NCI-H2171 (cell line): ENCODE measurements at places on chromosomes 2 and 18.

DNA sequence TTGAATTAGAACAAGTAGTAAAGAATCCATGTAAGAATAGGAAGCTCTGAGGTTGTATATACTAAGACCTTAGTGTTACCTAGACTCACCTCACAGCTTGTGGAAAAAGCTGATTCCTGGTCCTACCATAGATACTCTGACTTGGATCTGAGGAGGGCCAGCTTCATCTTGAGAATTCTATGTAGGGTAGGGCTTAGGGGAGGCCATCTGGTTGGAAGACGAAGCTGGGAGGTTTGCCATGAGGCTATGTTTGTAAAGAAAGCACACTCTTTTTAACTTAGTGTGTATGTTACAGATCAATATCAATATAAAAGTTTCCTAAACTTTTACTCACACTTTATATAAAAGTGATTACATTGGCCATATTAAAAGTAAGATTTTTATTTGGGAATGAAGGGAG is 77.1 kb upstream of the GALNT5 start:
- DNase-seq, result no peak

- peak; percentile 5 for DNase-seq
Observed at GRCh38 chr2:28155627-28156026, 237.0 kb upstream of the FOSL2 start.

DNA sequence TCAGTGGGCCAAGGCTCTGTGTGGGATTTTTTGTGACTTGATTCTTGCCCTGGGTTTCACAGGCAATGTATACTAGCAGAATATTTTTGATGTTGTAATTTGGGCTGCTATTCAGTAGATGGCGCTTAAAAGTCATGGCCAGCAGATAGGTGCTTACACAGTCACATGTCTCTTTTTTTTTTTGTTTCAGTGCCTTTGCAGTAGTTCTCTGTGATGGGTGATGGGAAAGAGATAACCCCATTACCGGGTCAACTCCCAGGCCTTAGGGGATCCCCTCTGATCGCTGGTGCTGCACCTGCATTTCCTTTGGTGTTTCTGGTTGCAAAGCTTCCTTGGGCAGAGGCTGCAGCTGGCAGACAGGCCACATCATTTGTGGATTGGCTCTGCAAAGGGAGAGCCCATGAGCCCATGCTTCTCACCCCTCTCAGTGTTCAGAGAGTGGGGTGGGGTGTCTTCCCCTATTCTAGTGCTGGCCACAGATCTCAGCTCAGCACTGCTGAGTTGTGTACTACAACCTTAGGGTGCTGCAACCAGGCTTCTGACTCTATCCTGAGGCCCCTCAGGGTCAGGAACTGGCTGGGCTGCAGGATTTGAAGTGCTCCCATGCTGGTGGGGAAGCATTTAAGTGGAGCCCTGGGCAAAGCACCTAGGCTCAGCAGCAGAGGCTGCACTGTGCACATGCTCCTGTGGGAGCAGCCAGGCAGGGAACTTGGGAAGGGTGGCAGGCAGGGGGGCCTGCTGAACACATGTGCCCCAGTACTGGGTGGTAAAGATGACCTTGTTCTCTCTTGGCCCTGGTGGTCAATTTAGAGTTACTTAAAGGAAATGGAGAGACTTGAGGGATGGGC is 219.8 kb upstream of the SPHKAP start:
- DNase-seq, result no peak

- DNase-seq, result no peak
Observed at GRCh38 chr2:69956475-69956979, 4.9 kb downstream of the ASPRV1 start.

- no peak for DNase-seq
Observed at GRCh38 chr18:76395609-76396008, 99.4 kb downstream of the ZNF516 start.

- DNase-seq, result peak; percentile 92
Observed at GRCh38 chr18:55322178-55322735, 265.7 kb downstream of the TCF4 start.

- no peak for DNase-seq
Observed at GRCh38 chr2:196836440-196836839, 27.3 kb upstream of the C2orf66 start.

GRCh38 chr2:57890464-57890863 is 156.1 kb upstream of the VRK2 start:
- DNase-seq, result no peak

GRCh38 chr2:143162123-143162837 is 33.1 kb downstream of the ARHGAP15 start:
- DNase-seq, result peak; percentile 61

GRCh38 chr18:72368308-72368707 is 175.8 kb downstream of the CBLN2 start:
- no peak for DNase-seq

DNA sequence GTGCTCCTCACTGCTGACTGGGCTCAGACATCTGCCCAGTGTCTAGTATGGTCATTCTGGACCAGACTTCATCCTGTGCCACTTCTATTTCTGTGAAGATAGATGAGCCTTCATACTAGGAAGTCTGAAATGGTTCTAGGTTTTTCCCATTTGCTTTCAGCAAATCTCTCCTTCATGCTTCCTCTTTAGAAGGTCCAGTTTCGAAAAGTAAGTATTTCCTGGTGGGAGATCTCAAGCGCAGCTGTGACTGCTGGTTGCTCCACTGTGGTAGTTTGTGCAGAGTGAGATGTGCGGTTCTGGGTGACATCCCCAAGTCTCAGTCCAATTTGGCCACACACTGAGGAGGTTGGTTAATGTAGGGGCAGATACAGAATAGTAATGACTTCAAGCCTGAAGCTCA is 14.4 kb downstream of the IL36B start:
- no peak for DNase-seq

- DNase-seq, result peak; percentile 94
Observed at GRCh38 chr2:170530284-170530745, 184.8 kb upstream of the SP5 start.

DNA sequence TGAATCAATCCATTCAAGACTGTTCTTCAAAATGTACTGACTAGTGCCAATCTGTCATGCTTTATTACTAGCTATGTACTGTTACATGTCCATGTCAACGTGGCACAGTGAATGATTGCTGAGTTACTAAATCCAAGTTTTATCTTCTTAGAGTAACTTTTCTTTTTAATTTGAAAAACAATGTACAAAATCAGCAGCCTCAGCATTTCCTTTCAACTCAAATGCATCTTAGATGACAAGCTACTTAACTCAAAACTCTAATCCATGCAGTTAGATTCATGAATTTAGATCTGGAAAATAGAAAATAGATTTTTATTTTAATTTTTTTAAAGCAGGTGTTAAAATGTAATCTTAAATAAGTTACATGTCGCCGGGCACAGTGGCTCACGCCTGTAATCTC is 174.2 kb downstream of the CAPN13 start:
- no peak for DNase-seq

DNA sequence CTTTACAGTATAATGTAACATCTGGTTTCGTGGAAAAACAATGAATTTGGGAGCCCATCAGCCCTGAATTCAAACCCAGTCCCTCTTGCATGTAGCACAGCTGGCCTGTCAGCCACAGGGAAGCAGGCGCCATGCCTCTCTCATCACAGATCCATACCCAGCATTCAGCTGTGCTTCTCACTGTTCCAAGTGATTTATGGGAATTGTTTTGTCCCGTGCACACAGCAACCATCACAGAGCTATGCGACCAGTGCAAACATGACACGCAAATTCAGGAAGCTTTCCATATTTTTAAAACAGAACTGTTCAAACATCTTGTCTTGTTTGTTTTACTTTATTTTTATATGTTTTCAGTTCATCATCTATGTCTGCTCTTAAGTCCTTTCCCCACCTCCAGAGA is 496.1 kb downstream of the EIPR1 start:
- no peak for DNase-seq

GRCh38 chr2:161312996-161313395 is 4.8 kb downstream of the PSMD14 start:
- DNase-seq, result no peak

DNA sequence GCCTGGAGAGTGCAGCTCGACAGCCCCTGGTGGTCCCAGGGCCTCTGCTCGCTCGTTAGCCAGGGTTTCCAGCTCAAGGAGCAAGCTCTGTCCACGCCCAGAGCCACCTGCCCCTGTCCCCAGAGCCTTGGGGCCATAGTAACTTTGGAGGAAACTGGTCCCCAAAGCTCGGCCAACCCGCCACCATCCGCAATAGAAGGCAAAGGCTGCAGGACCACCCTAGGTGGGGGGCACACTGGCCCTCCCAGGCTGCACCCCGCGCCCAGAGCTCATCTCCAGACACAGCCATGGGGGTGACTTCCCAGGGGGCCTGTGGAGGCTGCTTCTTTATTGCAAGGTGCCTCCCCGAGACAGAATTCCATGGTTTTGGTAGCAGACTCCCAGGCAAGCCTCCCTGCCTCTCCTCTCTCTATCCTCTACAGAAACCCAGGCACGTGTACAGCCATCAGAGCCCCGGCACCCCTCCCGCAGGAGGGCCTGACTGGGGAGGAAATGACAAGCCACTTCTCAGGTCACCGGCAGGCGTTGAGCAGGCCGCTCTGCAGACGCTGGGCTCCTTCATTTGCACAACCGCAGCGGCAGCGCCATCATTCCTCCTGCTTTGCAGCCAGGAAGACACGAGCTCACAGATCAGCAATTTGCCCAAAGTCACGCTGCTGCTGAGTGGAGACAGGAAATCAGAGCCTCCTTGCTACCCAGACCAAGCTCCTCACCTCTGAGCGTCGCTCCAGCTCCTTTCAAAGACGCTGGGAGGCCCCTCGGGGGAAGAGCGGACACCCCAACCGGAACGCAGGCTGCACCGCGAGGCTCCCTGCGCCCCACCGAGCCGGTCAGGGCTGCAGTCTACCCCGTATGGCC is 80.2 kb downstream of the NDUFA10 start:
- DNase-seq, result no peak

DNA sequence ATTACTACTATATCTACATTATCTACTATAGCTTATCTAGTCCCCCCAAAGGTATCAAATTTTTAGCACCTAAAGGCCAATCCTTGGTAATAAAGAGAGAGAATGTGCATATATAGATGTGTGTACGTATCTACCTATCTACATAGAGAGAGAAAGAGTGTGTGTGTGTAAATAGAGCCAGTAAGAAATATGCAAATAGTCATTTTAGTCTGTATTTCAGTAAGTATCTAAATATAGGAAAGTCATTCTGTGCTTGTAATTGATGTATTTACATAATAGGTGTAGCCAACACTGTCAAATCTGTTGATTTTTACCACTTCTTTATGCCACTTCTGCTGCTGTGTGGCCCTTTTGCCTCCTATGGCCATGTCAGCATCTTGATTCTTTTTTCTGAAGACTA is 284.5 kb upstream of the TFPI start:
- no peak for DNase-seq

GRCh38 chr18:56165601-56166355 is 472.6 kb downstream of the TXNL1 start:
- no peak for DNase-seq

- DNase-seq, result no peak
Observed at GRCh38 chr2:103153580-103154284, 391.9 kb downstream of the TMEM182 start.

GRCh38 chr2:182816866-182817265 is 49.6 kb downstream of the FRZB start:
- DNase-seq, result no peak

- DNase-seq, result no peak
Observed at GRCh38 chr2:3634596-3635121, 23.3 kb upstream of the ALLC start.

- no peak for DNase-seq
Observed at GRCh38 chr2:48467637-48468036, 62.3 kb upstream of the STON1 start.

DNA sequence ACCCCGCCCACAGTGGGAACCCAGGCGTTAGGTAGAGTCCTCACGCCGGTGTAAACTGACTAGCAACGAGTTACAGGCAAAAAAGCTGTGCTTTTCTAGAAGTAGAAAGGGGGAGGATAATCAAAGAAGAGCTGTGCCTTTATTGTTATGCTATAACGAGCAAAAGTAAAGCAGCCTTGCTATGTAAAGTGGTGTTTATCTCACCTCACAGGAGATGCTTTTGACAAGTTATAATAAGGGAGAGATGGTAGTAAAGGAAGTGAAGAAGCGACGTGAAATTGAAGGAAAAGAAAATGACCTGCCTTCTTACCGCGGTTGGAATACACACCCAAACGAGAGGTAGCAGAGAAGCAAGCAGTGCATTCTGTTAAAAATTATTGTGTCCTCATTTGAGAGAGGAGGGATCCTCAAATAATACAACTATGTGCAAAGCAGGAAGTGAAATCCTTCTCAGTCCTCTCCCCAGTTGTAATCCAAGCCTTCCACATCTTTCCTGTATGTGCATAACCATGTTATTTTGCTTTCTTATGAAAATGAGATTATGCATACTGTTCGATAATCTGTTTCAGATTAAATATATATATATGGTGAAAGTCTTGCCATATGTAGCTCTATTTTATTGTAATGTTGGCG is 962 bp downstream of the TANK start:
- DNase-seq, result peak; percentile 14

- DNase-seq, result peak; percentile 71
Observed at GRCh38 chr2:134245340-134245984, 8.4 kb upstream of the MGAT5 start.

DNA sequence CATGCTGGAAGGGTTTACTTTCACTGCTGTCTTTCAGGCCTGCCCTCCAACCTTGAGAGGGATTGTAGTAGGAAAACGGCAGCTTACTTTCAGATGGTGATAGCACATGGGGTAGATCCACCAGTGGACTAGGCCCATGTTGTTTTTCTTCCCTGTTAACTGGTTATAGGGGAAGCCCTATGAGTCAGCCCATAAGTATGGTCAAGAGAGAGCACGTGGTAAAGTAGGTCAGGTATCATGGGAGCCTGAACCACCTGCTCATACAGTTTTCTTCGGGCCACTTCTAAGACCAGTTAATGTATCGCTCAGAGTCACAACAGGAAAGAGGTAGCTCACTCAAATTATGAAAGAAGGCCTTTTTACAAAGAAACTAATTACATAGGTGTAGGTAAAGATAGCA is 33.0 kb downstream of the PDK1 start:
- no peak for DNase-seq

GRCh38 chr18:9855681-9856080 is 30.1 kb upstream of the TXNDC2 start:
- DNase-seq, result no peak

DNA sequence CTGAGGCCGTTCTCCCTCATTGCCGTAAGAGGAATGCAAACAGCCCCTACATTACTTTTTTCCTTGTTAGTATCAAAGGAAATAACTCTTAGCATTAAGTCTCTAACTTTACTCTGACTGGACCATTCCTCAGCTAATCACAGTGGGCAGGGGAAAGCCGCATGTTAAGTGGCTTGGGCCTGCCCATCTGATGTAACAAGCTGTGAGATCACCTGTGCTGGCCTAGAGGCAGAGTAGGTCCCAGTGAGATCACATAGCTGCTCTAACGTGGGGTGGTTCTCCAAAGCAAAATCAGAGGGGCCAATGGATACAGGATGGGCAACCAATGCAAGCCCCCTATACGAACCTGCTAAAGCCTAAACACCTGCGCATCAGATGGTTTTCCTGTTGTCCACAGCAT is 5.9 kb upstream of the MOCOS start:
- no peak for DNase-seq

- DNase-seq, result no peak
Observed at GRCh38 chr2:33812707-33813106, 213.6 kb upstream of the FAM98A start.

GRCh38 chr18:37578886-37579513 is 13.4 kb upstream of the CELF4 start:
- peak; percentile 18 for DNase-seq

GRCh38 chr2:31739161-31739560 is 158.4 kb upstream of the SRD5A2 start:
- DNase-seq, result no peak

GRCh38 chr2:99890568-99891427 is 251.6 kb downstream of the AFF3 start:
- no peak for DNase-seq
